HuH-7 (cell line): ENCODE measurements at places on chromosomes 1 and 21.
A peak's percentile ranks its signal among the peaks of the same experiment; 100 is the strongest.

DNA sequence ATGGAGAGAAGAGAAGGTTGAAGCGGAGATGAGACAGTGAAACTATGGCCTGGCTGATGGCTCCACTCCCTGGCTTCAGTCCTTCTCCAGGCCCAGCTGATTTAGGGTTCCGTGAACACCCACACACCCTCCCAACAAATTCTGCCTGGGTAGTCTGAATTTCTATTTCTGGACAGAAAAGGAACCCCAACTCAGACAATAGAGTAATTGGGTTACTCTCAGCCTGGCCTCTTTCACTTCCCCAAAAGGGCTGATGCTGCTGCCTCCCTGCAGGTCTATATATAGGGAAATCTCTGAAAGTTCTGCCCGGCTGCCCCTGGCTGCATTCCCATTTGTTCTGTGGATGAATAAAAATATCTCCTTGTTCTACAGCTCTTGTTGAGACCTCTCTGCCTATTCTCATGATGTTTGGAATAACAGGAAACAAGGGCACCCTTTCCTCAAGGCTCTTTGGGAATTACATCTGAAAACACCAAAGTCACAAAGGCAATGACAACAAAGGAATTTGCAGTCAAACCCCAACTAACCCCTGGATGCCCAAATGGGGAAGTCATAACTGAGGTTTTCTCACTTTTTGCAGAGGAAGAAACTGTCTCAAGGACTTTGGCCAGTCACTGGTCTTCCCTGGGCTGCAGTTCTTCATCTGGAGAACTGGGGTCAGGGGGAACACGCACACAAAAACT, 11.4 kb upstream of the ZSCAN20 start:
- no peak for DNase-seq

DNA sequence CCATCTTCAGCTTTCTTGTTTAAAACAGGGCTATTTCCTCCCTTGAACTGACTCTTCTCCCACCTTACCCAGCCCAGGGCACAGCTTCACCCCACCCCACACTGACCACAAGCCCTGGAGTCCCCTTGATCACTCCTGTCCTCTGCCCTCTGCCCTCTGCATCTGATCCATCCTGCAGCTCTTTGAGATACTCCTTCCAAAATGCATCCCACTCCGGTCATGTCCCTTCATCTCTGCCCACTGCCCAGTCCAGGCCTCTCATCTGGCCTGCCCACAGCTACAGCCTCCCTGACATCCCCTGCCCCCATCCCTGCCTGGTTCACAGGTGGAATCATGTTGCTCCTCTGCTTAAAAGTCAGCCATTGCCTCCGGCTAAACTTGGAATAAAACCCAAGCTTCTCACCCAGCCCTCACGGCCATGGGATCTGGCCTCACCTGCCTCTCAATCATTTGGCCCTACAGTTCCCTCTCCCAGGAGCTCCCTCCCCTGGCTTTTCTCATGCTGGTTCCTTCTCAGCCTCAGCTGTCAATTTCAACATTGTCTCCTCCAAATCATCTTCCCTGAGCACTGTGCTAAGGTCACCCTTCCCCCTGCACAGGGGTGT, 202.0 kb downstream of the MATN1 start:
- DNase-seq = no peak

GRCh38 chr1:234271243-234271606, 102.0 kb upstream of the COA6 start:
- DNase-seq = no peak

GRCh38 chr1:209862391-209863356, 34.9 kb downstream of the UTP25 start:
- no peak for DNase-seq

GRCh38 chr1:171801487-171801891, 20.0 kb downstream of the METTL13 start:
- peak; percentile 23 for DNase-seq

DNA sequence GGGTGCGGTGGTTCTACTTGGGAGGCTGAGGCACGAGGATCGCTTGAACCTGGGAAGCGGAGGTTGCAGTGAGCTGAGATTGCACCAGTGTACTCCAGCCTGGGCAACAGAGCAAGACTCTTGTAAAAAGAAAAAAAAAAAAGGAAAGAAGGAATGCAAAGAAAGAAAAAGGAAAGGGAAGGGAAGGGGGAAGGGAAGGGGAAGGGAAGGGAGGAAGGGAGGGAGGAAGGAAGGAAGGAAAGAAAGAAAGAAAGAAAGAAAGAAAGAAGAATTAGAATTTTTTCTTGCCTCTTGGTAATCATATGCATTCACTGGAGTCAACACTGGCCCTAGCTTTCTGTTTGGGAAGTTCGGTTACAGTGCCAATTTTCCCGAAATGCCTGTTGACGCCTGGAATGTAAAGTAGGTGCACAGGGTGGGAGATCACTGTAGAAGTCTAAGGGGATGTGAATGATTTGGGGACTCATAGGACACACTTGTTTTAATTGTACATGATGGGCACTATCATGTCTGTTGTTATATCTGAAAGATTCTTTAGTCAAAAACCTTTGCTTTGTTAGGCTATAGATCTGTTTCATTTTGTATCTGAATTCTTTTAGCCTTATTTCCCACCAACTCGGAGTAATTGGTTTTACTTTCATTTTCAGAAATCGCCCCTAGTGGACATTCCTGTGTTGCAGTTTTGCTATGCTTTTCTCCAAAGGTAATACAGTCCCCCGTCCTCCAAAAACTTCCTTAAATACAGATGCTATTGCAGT, 59.8 kb upstream of the MORC3 start:
- DNase-seq = peak; percentile 44

GRCh38 chr21:42699196-42699595, 45.8 kb downstream of the PDE9A start:
- no peak for DNase-seq

DNA sequence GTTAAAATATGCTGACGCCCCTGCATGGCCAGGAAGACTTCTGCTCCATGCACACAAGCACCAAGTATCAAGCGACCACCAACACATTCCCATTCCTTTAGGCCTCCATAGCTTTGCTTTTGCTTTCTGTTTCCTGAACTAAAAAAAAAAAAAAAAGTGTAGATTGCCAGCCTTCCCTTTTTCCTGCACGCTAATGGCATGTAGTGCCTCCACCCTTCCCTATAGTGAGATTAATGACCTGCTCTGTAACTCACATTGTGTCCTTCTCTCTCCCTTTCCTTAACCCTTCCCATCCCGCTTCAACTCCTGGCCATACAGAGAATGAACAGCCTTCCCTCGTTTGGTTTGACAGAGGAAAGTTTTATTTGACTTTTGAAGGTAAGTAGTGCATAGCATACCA, 57.1 kb upstream of the DYNLT5 start:
- no peak for DNase-seq

- no peak for DNase-seq
Observed at GRCh38 chr1:2639203-2639602, 6.4 kb upstream of the MMEL1 start.

DNA sequence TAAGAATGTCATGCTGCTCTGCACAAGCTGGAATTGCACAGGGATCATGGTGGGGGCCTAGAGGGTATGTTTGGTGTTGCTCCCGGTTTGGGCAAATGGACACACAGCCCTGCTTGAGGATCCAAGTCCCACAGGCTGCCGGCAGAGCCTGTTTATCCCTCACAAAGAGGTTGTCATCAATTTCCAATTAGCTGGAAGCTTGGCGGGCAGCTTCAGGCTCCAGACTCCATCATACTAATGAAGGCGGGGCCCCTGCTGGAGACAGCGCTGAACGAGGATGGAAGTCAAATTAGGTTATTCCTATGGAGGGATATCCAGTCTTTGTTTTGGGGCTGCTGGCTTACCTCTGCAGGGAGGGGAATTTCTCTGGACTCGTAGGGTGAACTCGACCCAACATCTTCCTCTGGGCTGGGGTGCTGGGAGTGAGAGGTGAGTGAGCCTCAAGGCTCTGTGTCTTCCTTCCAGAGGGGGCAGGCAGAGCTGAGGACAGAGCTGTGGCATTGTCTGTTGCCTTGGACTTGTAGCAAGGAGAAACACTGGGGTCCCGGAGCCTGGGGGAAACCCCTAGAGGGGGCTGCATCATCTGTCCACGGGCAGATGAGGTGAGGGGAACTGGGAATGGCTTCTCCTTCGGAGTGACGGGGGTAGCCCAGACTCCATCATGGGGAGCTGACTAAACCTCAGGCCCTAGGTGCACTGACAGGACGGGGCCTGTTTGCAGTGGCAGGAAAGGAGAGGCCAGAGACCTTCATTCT, 24.9 kb upstream of the PARP1 start:
- no peak for DNase-seq

- DNase-seq = no peak
Observed at GRCh38 chr1:199157494-199157893, 518.7 kb downstream of the PTPRC start.

DNA sequence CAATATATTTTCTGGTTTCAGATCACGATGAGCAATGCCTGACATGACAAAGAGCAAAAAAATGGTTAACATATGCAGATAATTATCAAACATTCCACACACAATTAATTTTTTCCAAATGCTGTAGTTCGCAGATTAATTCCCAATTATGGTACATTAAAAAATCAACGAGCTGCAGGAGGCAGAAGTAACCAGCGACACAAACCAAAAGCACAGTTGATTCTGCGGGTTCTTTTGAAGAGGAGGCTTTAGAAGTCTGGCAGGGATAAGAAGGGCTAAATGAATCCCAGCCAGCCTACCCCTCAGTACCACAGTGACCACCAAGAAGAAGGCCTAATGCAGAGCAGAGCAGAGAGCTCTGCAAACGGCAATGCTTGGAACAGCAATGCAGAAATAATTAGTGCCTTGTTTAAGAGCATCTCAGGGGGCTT, 17.0 kb upstream of the KNCN start:
- DNase-seq = no peak

DNA sequence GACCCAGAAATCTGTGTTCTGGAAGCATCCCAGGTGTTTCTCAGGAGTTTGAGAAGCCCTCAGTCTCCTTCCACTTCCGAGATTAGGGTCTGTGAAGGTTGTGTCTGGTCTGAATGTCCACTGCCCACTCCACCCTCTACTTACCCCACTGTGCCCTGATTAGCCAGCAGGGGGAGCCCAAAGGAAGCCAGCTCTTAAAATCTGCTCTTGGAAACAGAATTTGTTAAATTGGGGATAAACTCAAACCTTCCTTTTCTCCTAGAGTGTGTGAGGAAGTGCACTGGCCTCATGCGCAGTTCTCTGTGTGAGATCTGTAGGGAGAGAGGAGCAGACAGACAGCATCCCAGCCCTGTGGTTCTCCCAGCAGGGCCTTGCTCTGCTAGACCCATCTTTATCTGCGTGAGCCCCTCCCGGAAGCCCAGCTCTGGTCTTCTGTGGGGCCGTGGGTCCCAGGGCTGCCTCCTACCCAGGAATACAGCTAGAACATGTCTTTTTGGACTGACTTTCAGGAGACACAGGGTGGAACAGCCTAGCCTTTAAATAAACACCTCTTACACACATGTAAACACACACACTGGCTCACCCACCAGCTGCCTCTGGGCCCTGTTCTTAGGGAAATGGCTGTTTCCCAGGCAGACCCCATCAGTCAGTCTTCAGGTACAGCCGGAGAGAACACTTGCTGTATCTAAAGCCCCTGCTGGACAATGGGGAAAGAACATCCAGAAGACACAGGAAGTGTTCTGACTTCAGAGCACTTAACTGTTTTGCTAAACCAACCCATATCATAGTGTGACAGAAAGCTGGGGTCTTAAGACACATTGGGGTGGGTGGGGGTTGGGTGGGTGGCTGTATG, 52.2 kb downstream of the SMYD2 start:
- peak; percentile 52 for DNase-seq

DNA sequence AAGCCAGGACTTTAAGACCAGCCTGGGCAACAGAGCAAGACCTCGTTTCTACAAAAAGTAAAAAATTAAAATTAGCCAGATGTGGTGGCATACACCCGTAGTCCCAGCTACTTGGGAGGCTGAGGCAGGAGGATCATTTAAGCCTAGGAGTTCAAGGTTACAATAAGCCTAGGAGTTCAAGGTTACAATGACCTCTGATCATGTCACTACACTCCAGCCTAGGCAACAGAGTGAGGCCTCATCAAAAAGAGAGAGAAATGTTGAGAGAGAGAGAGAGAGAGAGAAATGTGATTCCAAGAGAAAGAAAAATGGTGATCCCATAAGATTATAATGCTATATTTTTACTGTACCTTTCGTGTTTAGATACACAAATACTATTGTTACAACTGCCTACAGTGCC, 60.2 kb downstream of the PACC1 start:
- no peak for DNase-seq

DNA sequence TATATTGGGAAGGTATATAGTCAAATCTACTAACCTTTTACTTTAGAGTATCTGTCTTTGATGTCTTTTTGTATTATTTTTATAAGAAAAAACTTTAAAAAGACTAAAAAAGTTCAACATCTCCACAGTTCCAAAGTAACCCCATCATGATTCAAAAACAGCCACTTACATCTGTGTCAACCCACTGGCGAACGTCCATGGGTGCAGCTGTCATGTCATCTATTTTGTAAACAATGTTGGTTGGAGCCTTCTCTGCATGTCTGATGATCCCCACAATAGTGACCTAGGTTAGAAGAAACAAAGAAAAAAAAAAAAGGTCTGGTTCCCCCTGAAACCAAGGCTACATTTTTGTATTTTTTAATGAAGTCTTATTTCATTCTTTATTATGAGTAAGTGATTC, 28.0 kb upstream of the SMPDL3B start:
- DNase-seq = no peak

GRCh38 chr1:84268346-84268745, 33.2 kb upstream of the SAMD13 start:
- DNase-seq = no peak

GRCh38 chr1:64865105-64865757, 101.1 kb downstream of the JAK1 start:
- DNase-seq = no peak

GRCh38 chr1:211259638-211260126, 516 bp downstream of the RCOR3 start:
- peak; percentile 45 for DNase-seq

DNA sequence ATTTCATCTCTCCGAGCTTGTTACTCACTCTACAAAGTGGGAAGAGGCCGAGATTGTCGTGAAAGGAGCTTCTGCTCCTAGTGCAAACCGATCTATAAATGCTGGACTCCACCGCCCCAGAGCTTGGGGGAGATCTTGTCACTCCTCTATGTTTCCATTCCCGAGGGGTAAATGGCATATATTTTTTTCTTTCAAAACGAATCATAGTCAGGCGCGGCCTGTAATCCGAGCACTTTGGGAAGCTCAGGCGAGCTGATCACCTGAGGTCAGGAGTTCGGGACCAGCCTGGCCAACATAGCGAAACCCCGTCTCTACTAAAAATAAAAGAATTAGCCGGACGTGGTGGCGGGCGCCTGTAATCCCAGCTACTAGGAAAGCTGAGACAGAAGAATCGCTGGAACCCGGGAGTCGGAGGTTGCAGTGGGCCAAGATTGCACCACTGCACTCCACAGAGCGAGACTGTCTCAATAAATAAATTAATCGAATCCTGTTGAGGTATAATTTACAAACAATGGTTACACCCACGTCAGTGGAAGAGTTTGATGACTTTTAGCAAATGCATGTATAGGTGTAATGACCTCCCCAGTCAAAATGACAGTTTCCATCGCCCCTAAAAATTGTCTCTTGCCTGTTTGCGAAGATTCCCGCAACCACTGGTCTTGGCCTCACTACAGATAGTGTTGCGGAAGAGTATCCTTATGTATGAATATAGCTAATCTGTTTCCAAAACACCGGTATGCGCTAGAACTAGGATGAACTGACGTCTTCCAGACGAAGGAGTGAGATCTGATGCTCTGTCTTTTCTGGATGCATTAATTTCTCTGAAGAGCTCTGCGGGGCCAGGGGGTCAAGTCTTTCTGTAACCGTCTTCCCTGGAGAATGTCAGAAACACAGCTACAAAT, 840 bp upstream of the HEATR1 start:
- DNase-seq = no peak

- no peak for DNase-seq
Observed at GRCh38 chr1:85320371-85321131, 44.1 kb upstream of the BCL10 start.

- DNase-seq = no peak
Observed at GRCh38 chr1:235229868-235230267, 68.8 kb upstream of the RBM34 start.

- no peak for DNase-seq
Observed at GRCh38 chr1:56227886-56228285, 351.5 kb downstream of the PLPP3 start.
